ENCODE measurements at places on chromosomes 3 and 15.

GRCh38 chr15:97791824-97792792 lies 168.4 kb upstream of the ARRDC4 start:
- DNase-seq, result no peak

DNA sequence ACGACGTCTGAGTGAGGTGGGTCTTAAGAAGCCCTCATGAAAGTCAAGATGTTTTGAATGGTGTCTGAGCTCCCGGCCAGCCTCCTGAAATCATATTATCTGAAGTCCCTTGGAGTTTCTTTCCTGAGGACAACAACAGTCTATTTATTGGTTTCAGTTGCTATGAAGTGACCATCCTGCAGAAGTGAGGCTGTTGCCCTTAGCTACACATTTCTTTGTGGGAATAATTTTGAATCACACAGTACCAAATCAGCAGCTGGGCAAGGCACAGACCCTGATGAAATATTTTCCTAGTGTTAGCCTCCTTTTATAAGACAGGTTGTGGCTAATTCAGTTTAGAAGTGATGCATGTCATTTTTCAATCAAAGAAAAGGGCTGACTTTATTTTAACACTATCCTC lies 220.7 kb upstream of the AZI2 start:
- DNase-seq, result no peak

GRCh38 chr3:146560678-146561077 lies 16.3 kb upstream of the PLSCR1 start:
- DNase-seq, result no peak

DNA sequence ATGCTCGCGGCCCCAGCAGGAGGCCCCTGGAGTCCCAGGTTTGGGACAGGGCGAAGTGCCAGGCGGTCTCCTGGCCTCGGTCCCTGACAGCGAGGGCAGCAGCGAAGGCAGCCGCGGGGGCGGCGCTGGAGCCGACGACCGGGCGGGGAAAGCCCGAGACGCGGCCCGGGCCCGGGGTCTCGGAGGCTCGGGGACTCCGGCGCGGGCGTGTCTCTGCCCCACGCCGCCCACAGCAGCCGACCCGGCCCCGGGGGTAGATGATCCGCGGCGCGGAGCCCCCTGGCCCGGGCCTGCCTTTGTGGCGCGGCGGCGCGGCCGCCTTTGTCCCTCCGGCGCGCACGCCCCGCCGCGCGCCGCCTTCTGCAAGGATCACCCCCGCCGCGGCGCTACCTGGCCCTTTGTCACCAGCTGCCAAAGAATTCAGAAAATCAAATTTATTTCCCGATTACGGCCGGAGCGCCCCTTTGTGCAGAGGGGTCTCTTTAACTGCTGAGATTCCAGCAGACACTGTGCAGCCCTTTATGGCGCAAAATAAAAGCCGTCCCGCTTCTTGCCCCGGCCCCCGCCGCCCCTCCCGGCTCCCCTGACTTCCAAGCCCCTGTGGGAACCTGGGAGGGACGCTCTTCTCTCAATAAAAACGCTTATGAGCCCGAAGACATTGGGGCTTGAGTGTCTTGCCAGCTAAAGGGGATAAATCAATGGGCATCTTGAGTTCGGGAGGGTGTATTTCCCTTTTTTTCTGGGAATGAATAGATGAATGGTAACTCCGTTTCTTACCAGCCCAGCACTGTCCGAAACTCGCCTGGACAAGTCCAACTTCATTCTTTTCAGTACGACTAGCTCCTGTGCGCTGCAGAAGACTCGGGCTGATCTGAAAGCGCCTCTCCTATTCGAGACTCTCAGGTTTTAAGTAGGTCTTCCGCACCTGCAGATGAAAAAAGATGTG lies 68.4 kb downstream of the HES1 start:
- DNase-seq, result no peak

- DNase-seq, result no peak
Observed at GRCh38 chr3:136856665-136857064, 5.3 kb upstream of the NCK1 start.

- no peak for DNase-seq
Observed at GRCh38 chr3:79506751-79507150, 261.0 kb downstream of the ROBO1 start.

DNA sequence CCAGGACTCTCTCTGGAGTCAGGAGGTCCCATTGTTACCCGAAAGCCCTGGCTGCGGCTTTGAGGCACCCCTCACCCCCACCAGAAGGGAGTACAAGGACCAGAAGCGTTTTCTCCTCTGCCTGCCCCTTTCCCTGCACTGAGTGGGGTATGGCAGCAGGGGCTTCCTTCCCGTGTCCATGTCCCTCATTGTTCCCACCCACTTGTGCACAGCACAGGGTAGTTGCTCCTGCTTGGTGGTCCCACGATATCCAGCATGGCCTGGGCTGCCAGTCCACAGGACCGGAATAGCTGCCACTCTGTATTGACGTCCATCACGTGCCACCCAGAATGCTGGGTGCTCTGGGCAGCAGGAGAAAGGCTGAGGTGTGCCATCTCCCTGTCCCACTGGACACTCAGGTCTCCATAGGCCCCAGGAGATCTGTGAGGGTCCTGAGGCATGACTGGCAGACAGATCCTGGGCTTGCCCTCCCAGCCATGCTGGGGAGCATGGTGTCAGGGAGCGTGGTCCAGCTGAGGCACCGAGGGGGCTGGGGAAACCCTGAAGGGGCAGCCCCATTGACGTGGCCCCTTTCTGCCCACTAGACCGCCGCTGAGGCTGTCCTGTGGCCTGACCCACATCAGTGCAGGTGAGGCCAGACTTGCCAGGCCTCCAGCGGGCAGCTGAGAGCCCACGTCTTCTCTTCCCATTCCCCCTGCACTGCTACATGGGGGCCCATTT lies 45.3 kb upstream of the SEC22A start:
- no peak for DNase-seq

GRCh38 chr15:94792196-94792595 lies 560.8 kb downstream of the MCTP2 start:
- no peak for DNase-seq

DNA sequence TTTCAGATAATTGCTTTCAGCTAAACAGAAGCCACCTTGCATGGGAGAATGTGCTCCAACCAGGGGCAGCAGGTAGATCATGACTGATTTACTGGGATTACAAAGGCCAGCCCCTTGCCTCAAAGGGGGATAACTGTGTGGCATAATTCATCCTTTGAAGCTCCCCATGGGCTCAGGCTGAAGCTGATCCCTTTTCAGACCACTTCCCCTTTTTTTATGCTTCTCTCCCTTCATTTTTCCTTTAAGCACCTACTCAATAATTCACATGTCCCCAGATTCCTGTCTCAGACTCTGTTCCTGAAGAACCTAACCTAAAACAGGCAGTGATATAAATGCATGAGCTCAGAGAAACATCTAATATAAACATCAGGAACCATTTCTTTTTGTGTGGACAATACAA lies 8.2 kb upstream of the MYRIP start:
- no peak for DNase-seq

- DNase-seq, result no peak
Observed at GRCh38 chr3:188776447-188776846, 395.3 kb upstream of the TPRG1 start.

DNA sequence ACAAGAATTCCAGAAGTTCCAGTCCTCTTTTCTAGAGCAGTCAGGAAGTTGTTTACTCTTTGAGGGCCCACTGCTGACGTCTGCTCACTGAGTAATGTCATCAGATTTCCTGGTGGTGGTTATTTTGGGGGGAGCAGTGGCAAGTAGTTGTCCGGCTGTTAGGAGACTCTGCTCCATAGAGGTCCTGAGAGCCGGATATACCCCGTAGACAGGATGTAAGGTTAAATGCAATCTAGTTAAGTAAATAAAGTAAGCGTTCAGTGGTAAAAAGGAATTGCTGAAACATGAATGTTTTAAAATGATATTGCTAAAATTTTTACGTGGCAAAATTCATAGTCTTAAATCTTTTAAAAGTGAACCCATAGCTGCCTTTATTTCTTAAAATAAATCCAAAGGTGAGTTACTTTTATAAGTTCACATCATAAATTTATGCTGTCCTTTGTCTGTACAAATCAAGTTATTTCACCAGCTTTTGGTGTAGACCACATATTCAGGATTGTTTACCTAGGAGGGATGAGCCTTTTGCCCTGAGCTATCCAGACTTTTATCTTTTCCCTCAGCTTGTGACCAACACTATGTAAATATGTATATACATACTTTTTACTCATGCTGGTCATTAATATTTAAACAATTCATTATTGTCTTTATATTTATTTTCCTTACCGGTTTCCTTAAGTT lies 65.8 kb downstream of the PDE8A start:
- no peak for DNase-seq

GRCh38 chr3:28980131-28980530 lies 300.7 kb upstream of the RBMS3 start:
- no peak for DNase-seq
